ENCODE measurements at places on chromosomes 16 and 17.

DNA sequence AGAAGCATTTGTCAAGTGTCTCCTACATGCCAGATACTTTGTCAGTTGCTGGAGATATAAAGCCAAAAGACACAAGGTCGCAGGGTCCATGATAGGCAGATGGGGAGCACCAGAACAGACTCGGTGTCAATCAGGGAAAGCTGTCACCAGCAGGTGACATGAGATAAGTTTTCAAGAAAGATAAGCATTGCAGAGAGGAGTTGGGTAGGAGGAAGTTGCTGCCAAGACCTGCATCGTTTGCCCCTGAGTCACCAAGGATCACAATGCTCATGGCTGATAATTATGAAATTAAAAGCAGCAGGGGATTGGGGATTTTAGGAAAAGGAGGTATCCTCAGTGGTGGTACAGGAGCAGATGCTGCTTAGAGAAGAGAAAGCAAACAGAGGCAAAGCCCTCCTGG lies 551.1 kb upstream of the CDH11 start:
- DNase-seq = no peak

DNA sequence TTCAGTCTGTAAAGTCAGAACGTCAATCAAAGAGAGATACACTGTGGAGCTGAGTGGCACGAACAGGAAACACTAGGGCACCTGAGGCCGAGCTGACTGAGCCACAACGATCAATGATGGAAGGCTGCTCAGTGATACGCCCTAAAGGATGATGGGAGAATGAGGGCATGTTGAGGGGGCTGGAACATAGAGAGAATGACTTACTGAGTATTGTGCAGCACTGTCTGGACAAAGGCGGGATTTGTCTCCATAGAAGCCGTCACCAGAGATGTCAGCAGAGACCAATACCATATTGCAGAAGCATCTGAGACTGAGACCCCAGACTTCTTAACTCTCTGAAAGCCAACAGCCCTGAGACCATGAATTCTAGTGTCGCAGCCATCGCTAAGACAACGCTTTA lies 33.4 kb downstream of the ZZEF1 start:
- DNase-seq = no peak

- no peak for DNase-seq
Observed at GRCh38 chr17:54537656-54538055, 363.0 kb upstream of the TOM1L1 start.

GRCh38 chr16:23055481-23055880 lies 93.8 kb downstream of the USP31 start:
- DNase-seq = no peak

DNA sequence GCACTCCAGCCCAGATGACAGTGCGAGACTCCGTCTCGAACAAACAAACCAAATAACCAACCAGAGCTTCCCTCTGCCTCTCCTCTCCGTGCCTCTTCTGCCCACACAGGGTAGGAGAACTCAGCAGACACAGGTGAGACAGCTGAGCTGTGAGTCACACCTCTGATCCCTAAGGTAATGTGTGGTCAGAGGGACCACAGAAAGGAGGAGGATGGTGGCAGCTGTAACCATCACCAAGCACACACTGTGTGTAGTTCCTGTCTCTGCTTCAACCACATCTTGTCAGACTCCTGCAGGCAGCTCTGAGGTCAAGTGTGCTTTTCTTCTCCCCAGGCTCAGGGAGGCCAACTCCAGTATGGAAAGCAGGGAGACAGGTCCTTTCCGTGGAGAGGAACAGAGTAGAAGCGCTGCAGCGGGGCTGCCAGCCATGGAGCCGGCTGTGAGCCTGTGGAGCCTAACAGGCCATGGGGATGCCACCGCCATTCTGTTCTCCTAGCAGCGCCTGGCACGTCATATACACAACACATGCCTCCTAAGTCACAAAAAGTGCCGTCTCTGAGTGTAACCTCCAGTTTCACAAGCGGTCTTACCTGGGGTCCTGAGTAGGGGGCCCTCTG lies 7.1 kb downstream of the NUDT16L1 start:
- no peak for DNase-seq

DNA sequence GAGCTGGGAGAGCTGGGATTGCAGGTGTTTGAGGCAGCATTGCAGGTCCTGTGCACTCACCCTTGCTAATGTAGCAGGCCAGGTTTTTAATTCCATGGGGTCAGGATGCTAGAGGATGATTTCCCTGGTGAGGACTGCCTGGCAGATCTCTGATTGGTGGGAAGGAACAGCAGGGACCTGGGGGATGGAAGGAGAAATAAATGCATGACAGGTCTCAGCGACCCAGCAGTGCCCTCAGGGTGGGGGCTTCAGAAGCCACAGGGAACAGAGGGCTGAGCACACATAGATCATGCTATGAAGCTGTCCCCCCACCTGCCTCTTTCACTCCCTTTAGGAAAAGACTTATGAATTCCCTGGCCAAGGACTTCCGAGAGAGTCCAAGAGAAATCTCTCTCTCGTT lies 255.5 kb upstream of the N4BP1 start:
- DNase-seq = no peak
